Activated T-helper 1 cell treated with Interleukin-2 at 50 U/mL for 16 hours (primary cell): ENCODE measurements at places on chromosomes 4 and X.

GRCh38 chr4:133156556-133156955 is 7.5 kb downstream of the PCDH10 start:
- no peak for DNase-seq

DNA sequence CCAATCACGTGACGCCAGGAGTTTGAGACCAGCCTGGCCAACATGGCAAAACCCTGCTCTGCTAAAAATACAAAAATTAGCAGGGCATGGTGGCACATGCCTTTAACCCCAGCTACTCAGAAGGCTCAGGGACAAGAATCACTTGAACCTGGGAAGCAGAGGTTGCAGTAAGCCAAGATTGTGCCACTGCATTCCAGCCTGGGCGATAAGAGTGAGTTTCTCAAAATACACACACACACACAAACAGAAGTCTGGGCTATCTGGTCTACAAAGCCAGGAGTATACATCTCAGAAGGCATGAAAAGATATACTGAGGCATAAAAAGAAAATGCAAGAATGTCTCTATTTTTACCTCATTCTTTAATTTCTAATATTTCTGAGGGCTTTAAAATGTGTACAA is 11.3 kb downstream of the YTHDC1 start:
- DNase-seq = no peak

- no peak for DNase-seq
Measured at GRCh38 chr4:6613676-6614651, 26.5 kb upstream of the MRFAP1 start.

- DNase-seq = no peak
Measured at GRCh38 chrX:21741869-21742701, 15.8 kb downstream of the SMPX start.

DNA sequence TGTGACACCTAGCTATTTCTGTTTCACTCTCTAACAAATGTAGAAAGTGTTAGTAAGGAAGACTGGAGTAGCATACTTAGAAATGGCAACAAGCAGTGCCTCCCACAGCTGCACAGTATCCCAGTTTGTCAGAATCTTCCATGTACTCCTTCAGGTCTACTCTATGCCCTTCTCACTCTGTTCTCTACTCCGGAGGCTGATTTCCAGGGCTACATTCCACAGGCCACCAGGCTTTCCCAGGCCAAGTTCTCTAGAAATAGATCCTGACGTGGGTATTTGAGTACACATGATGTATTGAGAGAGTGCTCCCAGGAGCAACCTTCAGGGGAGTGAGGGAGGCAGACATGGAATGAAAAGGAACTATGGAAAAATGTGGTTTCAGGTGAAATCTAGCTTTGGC is 177.3 kb upstream of the GK2 start:
- no peak for DNase-seq

DNA sequence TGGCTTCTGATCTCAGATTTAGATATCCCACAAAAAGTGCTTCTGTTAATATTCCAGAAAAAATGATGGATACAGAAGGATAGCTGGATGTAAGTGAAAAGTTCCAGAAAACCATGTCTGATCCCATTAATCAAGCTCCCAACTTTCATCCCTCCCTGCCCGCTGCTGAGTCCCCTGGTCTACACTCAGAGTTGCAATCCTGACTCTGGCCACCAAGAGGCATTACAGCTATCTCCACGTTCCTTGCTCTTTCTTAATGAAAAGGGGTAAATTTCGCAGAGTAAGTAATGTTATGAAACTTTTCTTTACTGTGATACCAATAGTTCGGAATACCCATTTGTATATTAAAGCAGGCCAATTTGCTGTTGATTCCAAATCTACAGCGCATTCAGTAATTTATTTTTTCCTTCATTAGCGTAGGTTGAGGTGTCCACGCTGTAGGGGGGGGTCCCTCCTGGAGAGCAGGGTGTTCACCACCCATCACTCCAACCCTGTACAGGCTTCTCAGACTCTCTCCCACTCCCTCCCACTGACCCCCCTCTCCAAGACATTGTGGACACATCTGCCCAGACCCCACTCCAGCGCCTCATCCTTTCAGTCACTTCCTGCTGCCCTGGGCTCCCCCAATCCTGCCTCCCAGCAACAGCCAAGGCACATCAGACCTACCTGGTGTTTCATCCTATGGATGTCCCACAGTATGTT is 55.1 kb downstream of the RAB40A start:
- no peak for DNase-seq

DNA sequence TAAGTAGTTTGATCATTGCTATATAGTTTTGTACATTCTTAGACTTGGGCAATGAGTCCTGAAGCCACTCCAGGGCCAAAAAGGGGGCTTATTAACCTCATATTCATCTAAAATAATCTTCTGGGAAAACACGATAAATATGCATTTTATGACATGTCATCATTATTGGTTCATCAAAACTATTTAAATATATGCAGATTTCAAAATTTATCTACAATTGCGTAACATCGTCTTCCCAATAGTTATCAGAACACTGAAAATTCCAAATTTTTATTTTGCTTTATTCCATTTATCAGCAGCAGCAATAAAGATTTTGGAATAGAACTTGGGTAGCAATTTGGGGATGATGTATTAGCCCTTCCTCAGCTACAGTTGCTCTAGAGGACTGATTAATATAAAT is 550.0 kb downstream of the IQCM start:
- no peak for DNase-seq

- no peak for DNase-seq
Measured at GRCh38 chr4:2064276-2064991, 5.3 kb downstream of the NAT8L start.
